ENCODE measurements at places on chromosomes 1 and 21.

GRCh38 chr1:217620814-217621213 is 10.1 kb downstream of the GPATCH2 start:
- DNase-seq, result no peak

GRCh38 chr1:201655243-201655642 is 116.3 kb downstream of the NAV1 start:
- no peak for DNase-seq

- no peak for DNase-seq
Observed at GRCh38 chr1:163173121-163173520, 29.6 kb downstream of the RGS5 start.

GRCh38 chr21:44902268-44903049 is 18.2 kb downstream of the ITGB2 start:
- DNase-seq, result no peak

DNA sequence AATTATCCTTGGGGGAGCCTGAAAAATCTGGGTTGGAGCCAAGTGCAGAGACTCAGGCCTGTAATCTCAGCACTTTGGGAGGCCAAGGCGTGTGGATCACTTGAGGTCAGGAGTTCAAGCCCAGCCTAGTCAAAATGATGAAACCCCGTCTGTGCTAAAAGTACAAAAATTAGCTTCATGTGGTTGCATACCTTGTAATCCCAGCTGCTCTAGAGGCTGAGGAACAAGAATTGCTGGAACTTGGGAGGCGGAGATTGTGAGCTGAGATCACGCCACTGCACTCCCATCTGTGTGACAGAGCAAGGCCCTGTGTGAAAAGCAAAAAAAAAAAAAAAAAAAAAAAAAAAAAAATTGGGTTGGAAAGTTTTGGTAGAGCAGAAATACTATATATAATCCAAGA is 1563.6 kb upstream of the PRMT6 start:
- no peak for DNase-seq
